Prostate gland (tissue), 2 donors: ENCODE measurements at places on chromosomes 2 and 18.
A peak's percentile ranks its signal among the peaks of the same experiment; 100 is the strongest.

GRCh38 chr2:67952066-67952465 lies 110.7 kb downstream of the C1D start:
- no peak for DNase-seq

GRCh38 chr2:133680343-133681049 lies 112.2 kb upstream of the NCKAP5 start:
- DNase-seq: no peak

- no peak for DNase-seq
Measured at GRCh38 chr2:132439703-132440398, 23.2 kb downstream of the GPR39 start.

GRCh38 chr2:3001615-3002560 lies 375.7 kb downstream of the EIPR1 start:
- peak; percentile 22 for DNase-seq

DNA sequence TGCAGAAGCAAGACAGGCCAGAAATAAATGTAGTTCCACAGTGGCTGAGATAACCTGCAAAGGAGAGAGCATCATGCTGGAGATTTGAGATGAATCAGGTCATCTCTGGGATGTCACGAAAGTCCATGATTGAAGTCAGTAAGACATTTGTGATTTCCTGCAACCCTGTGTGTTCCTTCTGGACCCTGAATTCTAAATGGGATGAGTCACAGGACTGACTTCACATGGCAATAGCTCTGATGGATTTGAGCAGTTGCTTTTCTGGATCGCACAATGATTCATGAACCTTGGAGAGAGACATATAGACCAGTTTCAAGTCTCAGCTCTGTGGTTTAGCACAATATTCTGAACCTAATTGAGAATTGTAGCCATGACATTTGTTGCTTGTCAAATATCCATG lies 102.9 kb downstream of the TSN start:
- no peak for DNase-seq

DNA sequence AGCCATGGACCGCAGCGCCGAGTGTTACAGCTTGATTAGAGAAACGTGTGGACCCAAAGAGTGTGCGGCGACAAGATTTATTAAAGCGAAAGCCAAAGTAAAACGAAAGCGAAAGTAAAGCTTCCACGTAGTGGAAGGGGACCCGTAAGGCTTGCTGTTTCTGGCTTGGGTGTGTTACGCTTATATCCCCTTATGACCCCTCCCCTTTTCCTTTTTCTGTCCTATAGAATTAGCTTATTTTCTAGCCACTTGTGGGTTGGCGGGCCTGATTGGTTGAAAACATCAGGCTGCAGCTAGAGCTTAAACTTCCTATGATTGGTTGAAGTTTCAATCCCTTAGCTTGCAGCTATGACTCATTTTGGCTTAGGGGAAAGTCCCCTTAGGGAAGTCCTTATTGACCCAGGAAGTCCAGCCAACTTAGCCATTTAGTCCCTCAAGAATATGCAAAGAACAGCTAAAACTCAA lies 969.7 kb downstream of the DCDC2C start:
- DNase-seq: no peak

- DNase-seq: no peak
Measured at GRCh38 chr2:27461118-27461517, 18.9 kb downstream of the KRTCAP3 start.

DNA sequence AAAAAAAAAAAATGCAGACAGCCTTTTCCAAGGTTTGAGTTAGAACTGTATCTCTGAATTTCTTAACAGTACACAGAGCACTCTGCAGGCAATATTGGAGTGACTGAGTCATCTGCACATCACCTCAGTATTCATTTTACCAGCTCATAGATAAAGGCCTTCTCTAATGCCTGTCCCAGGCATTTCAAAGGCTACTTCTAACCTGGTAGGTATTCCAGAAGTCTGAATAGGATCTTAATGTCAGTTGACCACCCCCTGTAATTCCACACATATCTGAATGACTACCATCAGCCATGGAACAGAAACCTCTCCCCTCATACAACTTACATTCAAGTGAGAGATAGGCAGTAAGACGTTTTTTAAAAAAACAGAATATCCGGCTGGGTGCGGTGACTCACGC lies 9.0 kb downstream of the METTL21A start:
- no peak for DNase-seq

GRCh38 chr18:42893977-42894376 lies 221.5 kb downstream of the RIT2 start:
- no peak for DNase-seq

- no peak for DNase-seq
Measured at GRCh38 chr2:79180092-79180491, 20.5 kb upstream of the REG3A start.

DNA sequence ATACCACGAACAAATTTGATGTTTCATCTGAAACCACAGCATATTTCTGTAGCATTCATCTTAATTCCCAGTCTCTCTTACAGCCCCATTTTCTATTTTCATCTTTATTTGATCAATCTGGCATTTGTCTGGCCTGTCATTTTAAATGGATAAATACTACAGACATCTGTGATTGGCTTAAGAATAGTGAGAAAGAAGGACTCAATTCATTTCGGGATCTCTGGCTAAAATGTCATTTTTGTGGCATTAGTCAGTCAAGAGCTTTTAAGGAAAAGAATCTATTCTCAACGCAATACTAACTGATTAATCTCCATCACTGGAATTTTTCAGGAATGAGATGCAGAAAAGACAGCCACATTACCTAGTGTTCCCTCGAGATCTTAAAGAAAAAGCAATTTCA lies 585.9 kb downstream of the IRS1 start:
- no peak for DNase-seq

DNA sequence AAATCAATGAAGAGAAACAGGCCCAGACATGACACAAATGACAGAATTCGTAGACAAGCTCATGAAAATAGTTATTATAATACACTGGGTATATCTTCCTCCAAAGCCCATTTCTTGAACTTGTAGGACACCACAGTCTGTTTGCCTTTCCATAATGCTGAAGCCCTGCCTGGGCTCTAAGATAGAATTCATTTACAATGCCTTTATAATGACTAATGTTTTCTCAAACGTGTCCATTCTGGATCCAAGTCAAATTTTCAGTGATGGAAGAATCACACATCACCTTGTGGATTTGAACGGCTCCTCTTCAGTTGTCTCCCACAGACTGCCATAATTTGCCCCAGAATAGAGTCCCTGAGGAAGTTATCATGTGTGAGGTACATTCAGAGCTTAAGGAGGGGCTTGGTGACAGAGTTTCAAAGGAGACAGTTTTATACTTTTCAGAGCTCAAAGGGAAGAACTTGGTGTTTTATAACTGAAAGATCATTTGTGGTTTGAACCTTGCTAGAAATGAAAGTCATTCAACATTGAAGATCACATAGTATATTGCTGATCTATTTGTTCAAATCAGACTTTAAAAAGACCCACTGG lies 38.2 kb downstream of the CASP8 start:
- DNase-seq: no peak

GRCh38 chr2:70580352-70580751 lies 26.7 kb upstream of the TGFA start:
- DNase-seq: no peak

DNA sequence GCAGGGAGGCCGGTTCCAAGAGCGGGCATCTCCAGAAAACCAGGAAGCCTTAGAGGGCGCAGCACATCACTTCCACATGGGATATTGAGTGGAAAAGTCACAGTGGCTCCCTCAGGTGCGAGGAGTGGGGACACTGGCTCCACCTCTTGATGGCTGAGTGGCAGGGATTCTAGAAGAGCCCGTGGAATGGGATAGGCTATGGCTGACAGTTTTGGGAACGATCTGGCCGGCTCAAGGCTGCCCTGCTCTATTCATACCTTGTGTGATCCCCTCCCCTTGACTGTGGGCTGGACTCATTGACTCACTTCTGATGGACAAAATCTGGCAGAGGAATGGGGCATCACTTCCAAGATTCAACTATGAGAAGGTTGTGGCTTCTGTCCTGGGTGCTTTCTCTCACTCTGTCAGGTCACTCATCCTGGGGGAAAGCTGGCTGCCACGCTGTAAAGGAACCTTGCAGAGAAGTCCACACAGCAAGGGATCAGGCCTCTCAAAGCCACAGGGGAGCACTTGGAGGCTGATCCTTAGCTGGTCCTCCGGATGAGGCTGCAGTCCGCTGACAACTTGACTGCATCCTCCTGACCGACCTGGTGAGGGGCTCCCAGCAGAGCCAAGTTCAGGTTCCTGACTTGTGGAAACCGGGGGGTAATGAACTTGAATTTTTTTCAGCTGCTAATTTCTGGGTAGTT lies 46.7 kb upstream of the HS6ST1 start:
- DNase-seq: no peak

- no peak for DNase-seq
Measured at GRCh38 chr2:42736598-42737322, 27.2 kb downstream of the OXER1 start.

- DNase-seq: no peak
Measured at GRCh38 chr2:102366406-102367112, 11.0 kb downstream of the IL18R1 start.

DNA sequence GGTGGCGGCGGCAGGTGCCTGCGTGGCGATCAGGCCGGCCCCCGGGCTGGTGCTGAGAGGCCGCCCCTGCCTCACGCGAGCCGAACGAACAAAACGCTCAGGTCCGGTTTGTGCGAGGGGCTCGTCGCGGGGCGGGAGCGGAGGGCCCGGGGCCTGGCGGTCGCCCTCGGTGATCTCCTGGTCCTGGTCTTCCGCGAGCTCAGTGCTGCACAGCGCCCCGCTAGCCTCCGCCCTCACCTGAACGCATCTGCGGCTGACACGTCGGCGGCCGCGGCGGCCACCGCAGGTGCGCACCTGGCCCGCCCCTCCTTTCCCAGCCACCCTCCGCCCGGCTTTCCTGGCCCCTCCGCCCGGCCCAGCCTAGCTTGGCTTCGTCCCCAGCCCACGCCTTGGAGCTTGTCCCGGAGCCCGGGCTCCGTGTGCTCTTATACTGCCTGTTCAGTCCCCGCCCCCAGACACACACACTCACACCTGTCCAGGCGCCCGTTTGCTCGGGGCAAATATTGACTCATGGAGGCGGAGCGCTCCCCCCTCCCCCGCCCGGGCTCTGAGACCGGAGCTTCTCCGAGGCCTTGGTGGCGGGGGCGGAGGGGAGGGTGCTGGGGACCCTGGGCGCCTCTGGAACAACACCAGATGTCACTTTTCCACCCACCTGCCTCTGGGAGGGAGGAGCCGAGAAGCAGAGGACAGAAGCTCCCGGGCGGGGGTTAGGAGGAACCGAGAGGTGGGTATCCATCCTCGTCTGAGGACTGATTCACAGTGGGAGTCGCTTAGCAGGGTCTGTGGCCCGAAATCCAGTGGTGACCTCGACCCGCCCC lies 8.6 kb upstream of the CRYBA2 start:
- DNase-seq: peak; percentile 93

DNA sequence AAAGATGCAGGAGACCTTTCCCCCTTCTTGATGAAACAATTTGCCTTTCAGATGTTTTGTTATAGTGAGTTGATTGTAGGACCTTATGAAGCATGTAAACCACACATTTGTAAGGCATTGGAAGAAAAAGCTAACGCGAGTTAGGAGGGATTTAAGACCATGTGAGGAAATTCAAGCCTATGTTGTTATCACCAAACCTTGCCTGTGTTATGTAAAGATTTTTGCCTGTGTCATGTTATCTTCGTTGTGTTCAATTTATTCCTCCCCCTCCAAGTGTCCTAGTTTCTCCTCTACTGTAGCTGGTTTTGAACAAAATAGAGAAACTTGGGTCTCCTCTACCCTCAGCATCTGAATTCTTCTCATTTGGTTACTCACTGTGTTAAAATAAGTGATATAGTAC lies 173.0 kb downstream of the NEDD4L start:
- DNase-seq: no peak

- DNase-seq: no peak
Measured at GRCh38 chr18:2919600-2919999, 72.8 kb downstream of the EMILIN2 start.

DNA sequence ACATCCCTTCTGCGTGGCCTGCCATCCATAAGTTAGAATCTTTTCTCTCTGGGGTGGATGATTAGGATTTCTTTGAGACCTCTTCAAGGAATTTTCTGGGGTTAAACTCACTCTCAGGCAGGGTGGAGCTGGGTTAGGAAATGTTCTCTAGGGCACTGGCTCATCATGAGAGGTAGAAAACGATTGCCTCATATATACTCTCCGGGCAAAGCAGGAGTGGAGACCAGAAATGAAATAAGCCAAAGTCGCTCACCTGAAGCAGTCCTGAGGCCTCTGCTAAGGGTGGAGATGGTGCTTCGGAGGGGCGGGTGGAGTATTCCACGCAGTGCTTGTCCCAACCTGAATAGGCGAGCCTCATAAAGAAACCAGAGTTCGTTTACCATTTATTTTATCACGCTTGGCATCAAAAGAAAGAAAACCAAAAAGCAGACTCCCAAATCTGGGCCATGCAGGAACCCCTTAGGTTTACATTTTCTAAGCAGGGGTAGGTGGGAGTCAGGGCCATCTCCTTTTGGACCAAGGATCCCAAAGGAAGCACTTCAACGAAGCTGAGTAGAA lies 249.3 kb upstream of the MEIS1 start:
- peak; percentile 49 for DNase-seq

- no peak for DNase-seq
Measured at GRCh38 chr18:71287268-71287667, 998.4 kb downstream of the SOCS6 start.

- DNase-seq: no peak
Measured at GRCh38 chr2:233556881-233557736, 9.5 kb downstream of the USP40 start.

DNA sequence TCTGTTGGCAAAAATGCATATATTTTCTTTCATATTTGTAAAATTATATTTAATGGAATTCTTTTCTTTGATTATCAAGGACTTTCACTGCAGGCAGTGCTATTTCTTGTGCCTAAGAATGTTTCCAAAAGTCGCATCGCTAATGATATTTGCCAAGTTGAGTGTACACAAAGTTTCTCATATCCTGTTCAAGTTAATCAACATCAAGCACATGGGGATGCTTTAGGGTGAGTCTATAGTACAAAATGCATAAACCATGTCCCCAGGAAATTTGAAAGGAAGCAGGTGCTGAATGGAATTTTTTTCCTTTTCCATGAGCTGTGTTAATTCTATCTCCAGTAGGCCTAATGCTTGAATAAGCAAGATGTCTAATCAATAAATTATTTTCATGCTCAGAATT lies 129.7 kb downstream of the GALNT1 start:
- no peak for DNase-seq

DNA sequence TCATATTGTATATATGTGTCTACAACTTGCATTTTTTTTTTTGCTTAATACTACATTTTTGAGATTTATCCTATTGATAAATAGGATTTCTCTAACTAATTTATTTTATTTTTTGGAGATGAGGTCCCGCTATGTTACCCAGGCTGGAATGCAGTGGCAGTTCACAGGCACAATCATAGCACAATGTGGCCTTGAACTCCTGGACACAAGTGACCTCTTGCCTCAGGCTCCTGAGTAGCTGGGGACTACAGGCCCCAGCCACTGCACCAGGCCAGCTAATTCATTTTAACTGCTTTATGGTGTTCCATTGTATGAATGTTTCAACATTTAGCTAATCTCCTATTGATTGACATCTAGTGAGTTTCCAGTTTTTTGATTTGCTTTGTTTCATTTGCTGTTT lies 16.8 kb upstream of the CLASP1 start:
- no peak for DNase-seq

DNA sequence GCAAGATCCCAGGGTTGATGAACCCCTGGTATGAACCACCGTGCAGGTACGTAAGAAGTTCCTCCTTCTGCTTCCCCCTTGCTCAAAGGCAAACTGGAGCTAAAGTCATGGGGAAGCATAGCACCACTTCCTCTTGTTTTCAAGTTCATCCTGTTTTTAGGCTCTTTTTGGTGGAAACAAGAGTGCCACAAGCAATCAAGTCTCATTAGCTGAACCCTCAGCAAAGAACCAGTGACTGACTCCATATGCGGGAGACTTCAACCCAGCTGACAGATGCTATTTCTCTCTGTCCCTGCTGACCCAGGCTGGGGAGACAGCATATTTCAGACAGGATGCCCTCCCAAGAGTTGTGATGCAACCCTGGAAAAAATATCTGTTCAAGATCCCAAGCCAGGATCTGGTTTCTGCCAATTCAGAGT lies 47.7 kb downstream of the BCL2 start:
- no peak for DNase-seq
